Small intestine (tissue), 16 donors: ENCODE measurements at places on chromosomes 6 and 20.

DNA sequence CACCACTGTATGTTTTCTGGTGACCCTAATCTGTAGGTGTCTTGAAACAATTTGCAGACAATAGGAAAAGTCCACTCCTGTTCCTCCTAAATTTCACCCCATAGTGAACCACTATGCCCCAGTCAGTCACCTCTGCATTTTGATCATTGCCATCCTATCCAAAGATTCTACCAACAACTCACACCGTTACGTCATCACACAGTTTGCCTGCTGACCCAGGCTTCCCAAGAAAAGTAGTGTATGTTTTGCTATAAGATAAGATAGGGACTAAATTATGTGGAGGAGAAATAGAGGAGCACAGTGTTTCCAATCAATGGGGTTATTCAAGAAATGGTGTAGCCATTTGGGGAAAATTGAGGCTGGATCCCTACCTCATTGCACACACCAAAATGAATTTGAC lies 58.8 kb downstream of the GNAS start:
- no peak for DNase-seq

DNA sequence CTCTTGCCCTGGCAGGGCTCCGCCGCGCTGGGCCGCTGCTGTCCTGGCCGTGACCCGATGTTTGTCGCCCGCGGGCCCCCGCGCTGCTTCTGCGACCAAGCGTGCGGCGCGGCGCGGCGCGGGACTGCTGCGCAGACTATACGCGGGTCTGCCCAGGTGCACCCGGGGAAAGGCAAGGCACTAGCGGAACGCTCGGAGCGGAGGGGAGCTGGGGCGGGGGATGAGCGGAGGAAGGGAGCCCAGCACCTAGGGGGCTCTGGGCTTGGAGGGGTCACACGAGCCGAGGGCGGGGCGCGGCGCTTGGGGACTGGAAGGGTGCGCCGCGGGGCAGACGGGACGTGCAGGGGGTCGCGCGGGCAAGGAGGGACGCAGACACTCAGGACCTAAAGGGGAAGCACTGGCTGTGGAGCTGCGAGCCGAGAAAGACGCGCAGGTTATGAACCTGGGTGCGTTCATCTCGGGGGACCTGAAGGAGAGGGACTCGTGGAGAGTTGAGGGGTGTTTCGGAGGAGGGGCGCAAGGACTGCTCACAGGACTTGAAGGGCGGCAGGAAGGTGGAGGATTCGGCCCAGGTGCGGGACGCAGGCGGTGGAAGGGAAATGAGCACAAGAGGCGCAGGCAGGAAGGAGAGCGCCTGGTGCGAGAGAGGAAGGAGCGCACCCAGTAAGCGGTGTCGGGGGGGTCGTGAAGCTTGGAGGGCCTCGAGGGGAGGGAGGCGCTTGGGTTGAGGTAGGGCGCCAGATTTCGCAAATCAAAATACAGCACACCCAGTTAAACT lies 40.8 kb upstream of the ZNFX1 start:
- DNase-seq: peak; percentile 34

DNA sequence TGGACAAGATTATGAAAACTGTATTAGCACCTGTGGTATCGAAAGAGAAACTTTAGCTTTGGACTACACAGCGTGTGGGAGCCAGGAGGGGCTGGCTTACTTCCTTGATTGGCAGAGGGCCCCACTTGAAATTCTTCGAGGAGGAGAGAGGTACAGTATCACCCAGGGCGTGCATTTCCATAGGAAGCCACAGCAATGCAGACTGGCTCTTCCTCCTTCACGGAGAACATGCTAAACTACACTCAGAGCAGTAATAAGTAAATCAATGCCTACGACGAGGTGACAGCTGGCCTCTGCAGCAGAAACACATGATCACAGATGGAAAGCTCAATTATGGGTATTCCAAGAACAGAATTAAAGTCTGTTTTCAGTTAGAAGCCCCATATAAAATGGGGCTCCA lies 44.2 kb downstream of the MYLK4 start:
- DNase-seq: no peak

- no peak for DNase-seq
These were observed 24.5 kb downstream of the FRK start for GRCh38 chr6:116036075-116036773.

GRCh38 chr6:134585517-134585873 lies 267.6 kb upstream of the SGK1 start:
- DNase-seq: no peak

DNA sequence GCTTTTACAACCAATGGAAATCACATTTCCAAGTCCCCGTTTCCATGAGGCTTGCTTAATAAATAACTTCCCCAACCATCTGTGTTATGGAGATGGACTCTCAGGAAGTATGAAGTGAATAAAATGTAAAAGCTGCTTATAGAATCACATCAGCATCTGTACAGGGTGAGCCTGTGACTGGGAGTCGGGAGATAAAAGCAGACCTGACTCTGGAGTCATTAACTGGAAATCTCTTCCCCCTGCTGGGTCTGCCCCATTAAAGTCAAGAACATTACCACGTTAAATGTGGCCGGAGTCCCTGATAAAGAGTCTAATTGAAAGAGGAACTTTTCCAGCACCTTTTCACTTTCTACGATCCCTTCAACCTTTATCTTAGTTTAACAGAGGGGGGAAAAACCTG lies 368.5 kb downstream of the DOK5 start:
- DNase-seq: no peak

- DNase-seq: no peak
These were observed 22.3 kb upstream of the HLA-DQA2 start for GRCh38 chr6:32718879-32719278.

GRCh38 chr6:116975600-116975999 lies 98.6 kb downstream of the RFX6 start:
- DNase-seq: no peak

- DNase-seq: no peak
These were observed 529.6 kb downstream of the ADGRB3 start for GRCh38 chr6:69164564-69165229.

GRCh38 chr6:123965894-123966293 lies 162.2 kb downstream of the NKAIN2 start:
- no peak for DNase-seq

DNA sequence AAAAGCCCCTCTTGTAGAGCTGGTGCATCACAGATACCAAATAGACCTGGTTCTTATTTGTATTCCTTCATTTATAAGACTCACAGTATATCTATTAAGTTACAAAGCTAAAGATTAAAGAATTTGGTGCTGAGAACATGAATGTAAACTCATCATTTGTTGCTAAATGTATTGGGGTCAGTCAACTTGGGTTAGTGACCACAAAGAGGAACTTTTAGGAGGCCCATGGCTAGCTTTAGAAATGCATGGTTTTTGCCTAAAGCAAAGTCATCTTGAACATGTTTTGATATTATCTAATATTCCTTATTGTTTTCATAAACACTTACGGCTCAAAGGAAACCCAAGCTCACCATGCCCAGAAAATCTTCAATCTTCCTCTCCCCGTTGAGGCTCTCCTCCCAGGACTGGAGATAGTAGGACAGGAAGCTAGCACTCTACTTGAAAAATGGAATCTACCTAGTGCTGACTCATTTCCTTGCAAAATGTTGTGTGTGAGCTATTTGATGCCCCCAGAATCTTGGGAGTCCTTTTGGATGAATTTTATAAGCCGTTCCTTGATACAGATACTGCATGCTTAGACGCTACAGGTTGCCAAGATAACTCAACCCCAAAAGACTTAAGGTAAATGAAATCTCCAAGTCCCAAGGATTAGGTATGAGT lies 121.4 kb downstream of the BMP2 start:
- DNase-seq: no peak

GRCh38 chr6:112191509-112192020 lies 62.8 kb downstream of the LAMA4 start:
- DNase-seq: no peak

DNA sequence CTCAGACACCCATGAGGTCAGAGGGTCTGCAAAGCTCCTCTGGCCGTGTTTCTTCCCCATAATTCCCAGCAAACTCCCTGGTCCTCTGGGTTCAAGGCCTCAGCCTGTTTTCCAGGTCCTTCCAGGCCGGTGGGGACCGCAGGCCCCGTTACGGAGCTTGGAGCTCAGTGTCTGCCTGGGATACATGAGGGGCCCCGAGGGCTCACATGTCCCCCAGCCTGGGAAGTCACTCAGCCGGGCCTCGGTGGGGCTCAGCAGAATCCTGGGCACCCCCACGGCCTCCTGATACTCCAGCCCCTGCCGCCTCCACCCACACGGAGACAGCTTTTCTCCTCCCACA lies 3.4 kb upstream of the SULF2 start:
- DNase-seq: no peak

- DNase-seq: no peak
These were observed 34.9 kb downstream of the DYNLT1 start for GRCh38 chr6:158609455-158610155.

DNA sequence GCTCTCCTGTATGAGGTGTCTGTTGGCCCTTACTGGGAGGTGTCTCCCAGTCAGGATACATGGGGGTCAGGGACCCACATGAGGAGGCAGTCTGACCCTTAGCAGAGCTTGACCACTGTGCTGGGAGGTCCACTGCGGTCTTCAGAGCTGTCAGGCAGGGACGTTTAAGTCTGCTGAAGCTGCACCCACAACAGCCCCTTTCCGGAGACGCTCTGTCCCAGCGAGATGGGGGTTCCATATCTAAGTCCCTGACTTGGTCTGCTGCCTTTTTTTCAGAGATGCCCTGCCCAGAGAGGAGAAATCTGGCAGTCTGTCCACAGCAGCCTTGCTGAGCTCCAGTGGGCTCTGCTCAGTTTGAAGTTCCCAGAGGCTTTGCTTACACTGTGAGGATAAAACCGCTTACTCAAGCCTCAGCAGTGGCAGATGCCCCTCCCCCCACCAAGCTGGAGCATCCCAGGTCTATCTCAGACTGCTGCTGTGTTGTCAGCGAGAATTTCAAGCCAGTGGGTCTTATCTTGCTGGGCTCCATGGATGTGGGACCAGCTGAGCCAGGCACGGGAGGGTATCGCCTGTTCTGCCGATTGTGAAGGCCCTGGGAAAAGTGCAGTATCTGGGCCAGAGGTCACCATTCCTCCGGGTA lies 36.3 kb upstream of the IBTK start:
- no peak for DNase-seq

DNA sequence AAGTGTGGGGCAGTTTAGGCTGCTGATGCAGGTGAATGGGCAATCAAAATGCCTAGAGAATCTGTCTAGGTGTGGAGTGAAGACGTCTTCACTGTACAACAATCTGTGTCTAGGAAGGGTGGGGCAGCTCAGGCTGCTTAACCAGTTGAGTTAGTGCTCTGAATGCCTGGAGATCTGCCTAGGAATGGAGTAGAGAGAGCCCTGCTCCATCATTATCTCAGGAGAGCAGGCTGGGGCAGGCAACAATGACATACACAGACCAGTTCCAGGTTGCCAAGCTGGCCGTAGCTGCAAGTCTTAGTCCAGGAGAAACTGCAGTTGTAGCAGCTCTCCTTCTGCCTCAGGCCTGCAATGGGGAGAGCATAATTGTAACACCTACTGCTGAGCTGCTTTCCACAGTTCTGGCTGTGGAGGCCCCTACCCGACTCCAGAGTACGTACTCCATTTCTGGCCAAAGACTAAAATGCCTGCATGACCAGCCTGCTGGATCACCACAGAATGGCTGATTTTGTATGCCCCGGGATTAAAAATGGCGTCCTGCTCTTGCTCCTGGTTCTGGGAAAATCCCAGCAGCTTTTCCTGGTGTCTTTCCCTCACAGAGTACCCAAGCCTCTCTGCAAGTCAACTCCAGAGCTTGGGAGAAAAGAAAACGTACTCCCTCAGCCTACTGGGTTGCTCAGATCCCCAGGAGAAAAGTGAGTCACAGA lies 545.4 kb downstream of the ADGRB3 start:
- DNase-seq: no peak

GRCh38 chr6:8383584-8383983 lies 51.8 kb downstream of the SLC35B3 start:
- no peak for DNase-seq
